Breast epithelium (tissue), 4 donors: ENCODE measurements at places on chromosomes 2 and 18. TPM values are rescaled to one million over a fixed set of nuclear protein-coding genes. Genes with fewer than 3 reads are reported as not detected.

DNA sequence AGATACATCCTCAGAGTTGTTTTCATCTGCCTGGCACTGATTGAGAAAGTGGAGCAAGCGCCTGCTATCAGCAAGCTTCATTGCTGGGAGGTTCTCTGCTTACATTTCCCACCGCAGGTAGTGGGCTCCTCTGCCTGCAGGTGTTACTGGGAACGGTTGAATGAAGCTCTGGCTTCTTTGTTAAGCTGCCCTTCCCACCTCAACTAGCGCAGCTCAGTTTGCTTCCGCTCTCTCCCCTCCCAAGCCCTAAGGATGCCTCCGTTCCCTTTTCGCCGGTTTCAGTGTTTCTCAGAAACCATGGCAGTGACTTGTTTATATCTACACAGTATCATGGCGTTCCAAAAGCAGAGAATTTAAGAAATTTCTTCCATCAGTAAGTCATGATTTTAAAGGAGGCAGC is 72.2 kb upstream of the B3GNT7 start:
- no peak for DNase-seq

- no peak for DNase-seq
Observed at GRCh38 chr2:234074751-234075517, 24.4 kb downstream of the SPP2 start.

DNA sequence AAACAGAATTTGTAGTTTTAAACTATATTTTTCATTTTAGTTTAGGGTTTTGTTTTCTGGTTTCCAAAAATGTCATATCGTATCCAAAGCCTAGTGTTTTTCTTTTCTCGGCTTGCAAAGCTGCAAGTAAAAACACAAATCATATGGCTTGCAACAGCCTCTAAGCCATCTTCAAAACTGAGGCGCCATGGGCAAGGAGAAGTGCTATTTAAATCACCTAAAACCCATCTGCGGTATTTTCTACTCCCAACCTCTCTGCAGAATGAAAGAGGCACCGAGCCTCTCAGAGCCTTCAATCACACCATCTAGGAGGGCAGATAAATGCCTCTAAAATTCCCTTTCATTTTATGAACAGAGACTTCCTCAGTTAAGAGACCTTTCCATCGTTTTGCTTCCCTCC is 25.2 kb downstream of the FECH start:
- no peak for DNase-seq

DNA sequence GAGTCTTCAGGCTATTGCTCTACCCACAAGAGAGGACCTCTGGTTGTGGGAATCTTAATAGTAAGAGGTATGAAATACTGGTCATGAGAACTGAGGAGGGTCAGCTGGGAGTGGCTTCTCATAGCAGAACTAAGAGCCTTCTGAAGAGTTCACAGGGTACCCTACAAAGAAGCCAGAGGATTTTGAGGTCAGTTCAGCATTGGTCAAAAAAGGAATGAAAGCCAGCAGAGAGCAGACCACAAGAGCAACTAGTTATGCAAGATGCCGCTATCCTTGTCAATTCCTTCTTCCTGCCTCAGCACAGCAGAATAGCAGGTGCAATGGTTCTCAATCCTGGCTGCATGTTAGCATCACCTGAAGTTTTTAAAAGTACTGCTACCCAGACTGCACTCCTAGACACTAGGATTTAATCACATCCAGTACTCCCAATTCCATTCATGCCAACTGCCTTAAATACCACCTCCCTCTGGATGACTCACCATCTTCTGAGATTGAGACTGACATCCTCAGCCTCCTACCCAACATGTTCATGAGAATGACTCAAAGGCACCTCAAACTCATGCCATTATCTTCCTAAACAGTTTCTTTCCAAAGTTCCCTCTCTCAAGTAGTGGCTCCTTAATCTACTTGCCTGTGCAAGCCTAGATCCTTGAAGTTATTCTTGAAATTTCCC is 81.0 kb upstream of the RBMS1 start:
- DNase-seq = no peak

GRCh38 chr2:57615855-57616556 is 430.6 kb upstream of the VRK2 start:
- no peak for DNase-seq

DNA sequence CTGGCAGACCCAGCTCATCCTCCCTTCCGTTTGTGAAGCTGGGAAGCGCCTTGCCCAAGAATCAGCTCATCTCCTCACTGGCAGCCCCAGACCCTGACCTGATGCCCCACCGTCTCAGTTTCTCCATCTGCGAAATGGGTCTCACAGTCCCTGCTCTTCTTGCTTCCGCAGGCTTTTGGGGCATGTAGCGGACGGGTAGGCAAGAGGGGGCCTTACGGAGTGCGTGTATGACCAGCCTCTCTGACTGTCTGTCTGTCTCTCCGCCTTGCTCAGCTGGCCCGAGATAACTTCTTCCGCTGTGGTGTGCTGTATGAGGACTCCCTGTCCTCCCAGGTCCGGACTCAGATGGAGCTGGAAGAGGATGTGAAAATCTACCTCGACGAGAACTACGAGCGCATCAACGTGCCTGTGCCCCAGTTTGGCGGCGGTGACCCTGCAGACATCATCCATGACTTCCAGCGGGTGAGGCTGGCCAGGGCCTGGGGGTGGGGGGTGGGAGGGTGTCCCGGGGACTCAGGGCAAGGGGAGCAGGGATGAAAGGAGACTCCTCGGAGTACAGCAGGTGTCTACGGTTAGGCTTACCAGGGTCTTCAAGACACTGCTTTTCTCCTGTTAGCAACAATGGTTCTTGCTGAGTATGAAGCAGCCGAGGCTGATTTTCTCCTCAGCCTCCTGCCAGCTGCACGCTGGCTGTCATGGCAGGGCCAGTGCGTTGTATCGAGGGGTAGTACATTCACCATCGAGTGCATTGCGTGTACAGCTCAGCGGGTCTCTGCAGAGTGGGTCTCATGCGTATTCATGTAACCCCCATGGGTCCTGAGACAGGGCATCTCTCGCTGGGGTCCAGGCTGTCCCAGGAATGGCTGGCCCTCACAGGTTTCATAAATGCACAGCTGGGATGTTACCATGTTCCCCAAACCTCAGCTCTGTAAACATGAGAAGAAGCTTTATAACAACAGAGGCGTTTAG is 10.9 kb downstream of the ITM2C start:
- peak; percentile 44 for DNase-seq

- no peak for DNase-seq
Observed at GRCh38 chr18:26425148-26425531, 123.2 kb downstream of the KCTD1 start.

- DNase-seq = no peak
Observed at GRCh38 chr2:240811346-240812300, 8.4 kb downstream of the KIF1A start.

GRCh38 chr18:35024965-35025364 is 16.2 kb upstream of the MAPRE2 start:
- no peak for DNase-seq

- DNase-seq = peak; percentile 42
Observed at GRCh38 chr2:238108423-238109183, 8.5 kb downstream of the ESPNL start.

- DNase-seq = no peak
Observed at GRCh38 chr18:13471971-13472628, 253.5 kb downstream of the LDLRAD4 start.

DNA sequence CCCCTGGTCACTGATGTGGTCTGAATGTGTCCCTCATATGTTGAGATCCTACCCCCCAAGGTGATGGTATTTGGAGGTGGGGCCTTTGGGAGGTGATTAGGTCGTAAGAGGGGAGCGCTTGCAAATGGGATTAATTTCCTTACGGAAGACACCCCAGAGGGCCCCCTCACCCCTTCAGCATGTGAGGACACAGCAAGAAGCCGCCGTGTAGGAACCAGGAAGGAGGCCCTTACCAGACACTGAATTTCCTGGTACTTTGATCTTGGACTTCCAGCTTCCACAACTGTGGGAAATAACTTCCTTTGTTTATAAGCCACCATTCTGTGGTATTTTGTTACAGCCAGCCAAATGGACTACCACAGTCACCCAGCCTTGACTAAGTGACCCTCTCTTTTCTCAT is 35.9 kb downstream of the NCK2 start:
- DNase-seq = no peak

DNA sequence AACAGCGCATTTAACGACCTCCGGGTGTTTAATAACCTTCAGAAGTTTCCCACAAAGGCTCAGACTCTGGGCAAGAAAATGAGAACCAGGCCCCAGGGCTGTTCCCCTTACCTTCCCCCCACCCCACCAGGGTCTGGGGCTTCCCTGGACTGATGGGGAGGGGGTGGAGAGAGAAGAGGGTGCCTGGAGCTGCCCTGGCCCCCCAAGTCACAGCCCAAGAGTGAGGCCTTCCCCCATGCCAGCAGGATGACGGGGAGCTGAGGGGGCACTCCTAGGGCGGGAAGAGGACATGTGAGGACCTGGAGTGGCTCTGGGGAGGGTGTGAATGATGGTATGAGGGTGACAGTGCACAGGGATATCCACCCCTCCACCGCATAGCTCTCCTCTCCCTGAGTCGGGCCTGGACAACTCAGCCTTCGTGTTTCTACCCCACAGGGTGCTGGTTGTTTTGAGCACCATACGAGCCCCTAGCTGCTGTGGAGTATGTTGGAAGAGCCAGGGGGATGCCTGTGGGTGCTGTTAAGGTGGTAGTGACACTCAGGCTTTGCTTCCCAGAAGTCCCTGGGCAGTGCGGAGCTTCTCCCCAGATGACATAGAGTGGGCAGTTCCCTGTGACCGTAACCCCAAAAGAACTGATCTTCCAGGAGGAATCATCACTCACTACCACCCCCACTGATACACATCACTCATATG is 3.9 kb downstream of the PKDCC start:
- no peak for DNase-seq

GRCh38 chr2:233082222-233082930 is 22.2 kb downstream of the INPP5D start:
- peak; percentile 24 for DNase-seq

DNA sequence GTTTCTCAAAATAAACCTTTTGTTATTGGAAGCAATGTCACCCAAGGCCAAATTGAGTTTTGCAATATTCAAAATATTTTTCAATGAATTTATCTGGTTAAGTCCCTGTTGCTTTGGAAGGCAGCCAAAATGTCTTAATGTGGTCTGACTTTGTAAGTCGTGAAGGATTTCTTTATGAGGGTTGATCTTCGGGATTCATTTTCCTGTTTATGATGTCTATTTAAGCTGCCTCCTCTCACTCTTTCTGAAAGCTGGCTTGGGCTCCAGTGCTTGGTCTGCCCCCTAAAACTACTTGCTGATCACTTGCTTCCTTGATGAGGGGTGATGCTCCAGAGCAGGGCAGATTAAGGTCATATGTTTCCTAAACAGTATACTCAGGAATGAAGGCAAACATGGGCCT is 141.1 kb downstream of the ANTXR1 start:
- DNase-seq = no peak

DNA sequence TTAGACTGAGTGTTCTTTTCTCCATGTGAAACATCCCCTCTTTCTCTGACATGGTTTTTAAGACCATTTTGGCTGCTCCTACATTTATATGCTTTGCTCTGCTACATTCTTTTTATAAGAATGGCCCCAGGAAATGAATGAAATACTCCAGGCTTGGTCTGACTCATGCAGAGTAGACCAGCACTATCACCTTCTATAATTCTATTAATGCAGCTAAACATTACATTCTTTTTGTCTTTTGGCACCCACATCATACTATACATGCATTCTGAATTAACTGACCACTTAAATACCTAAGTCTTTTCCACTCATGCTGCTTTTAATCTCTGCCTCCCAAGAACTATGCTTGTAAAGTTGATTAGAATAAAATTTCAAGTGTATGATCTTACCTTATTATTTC is 94.1 kb downstream of the AAK1 start:
- no peak for DNase-seq

GRCh38 chr18:45642238-45642637 is 27.0 kb downstream of the SLC14A2 start:
- no peak for DNase-seq

DNA sequence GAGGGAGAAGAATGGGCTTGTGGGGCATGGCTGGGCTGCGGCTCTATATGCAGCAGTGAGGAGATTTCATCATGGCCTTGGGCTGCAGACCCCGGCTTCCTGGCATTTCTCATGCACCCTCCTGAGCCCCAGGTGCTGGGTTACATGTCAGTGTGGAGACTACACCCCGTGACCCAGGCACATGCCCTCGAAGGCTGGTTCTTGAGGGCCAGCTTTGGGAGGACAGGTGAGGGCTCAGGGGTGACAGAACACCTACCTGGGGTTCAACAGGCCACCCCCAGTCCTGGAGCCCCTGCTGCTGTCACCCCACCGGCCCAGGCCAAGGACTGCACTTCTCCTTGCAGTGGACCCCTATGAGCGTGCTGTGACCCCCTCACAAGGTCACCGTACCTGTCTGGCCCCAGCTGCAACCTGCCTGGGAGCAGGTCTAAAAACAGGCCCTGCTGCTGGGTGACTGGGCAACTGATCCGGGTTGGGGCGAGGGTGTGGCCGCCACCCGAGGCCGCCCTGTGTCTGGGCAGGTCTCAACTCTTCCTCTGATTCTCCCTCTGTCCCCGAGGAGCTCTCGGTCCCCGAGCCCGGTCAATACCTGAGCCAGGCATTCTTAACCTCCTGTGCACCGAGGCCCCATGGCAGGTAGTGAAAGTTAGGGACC is 94.8 kb upstream of the OTOS start:
- DNase-seq = no peak

DNA sequence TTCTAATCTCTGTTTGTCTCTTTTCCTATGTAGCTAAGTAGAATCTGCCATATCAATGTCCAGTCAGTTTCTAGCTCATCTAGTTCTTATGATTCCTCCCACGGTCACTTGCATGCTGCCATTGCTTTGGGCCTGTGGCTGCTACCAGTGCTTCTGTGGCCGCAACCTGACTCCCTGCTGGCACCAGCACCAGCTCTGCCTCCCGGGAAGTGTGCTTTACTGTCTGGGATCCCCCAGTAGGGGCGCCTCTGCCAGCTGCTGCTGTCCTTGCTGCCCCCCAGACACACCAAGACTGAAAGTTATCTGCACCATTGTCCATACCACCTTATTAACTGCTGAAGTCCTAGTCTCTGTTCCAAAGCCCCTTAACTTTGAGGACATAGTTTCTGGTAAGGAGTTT is 56.3 kb downstream of the RAPGEF4 start:
- DNase-seq = no peak

GRCh38 chr2:224870341-224870740 is 154.2 kb upstream of the CCDC195 start:
- no peak for DNase-seq

GRCh38 chr18:9790261-9790660 is 82.2 kb downstream of the RAB31 start:
- DNase-seq = no peak

Gene SIX3
- not detected for total RNA-seq

Gene CSRNP3
- 10.0 TPM for total RNA-seq

Gene FOXI3
- not detected for total RNA-seq

Gene ZSWIM2
- not detected for total RNA-seq

Gene MOGAT1
- total RNA-seq = not detected

Gene INHA
- total RNA-seq = 0.73 TPM

Gene KDSR
- 53.0 TPM for total RNA-seq

Gene TXNDC2
- 0.16 TPM for total RNA-seq
